ENCODE measurements at places on chromosomes 4 and X.

DNA sequence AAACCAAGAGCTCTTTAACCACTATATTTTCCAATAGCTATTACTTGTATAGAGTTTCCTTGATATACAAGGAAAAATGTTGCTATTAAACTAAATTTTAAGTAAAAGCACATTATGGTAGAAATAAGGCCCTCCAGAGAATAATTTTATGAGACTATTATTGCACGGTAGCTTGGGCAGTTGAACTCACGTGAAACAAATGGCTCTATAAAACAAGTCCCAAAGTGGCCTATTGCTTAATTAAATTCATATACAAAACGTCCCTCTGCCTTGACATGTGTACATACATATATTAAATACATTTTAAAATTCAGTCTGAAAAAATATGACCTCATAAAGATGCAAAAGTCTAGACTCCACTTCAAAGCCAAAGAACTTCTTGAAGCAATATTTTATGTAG lies 582.2 kb downstream of the CENPC start:
- DNase-seq: no peak

DNA sequence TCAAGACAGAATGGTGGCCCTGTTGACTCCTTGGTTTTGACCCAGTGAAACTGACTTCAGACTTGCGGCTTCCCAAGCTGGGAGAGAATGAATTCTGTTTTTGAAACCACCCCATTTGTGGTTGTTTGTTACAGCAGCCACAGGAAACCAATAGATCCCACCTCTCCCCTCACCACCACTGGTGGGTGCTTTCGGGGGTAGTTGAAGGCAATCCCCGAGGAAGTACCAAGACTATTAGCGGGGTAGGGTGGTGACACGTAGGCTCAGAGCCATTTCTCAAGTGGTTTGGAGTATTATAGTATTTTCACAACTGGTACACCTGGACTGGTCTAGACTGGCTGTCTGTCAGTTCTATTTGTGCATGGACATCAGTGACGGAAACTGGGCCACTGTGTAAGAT lies 189.1 kb upstream of the RBPJ start:
- DNase-seq: no peak

DNA sequence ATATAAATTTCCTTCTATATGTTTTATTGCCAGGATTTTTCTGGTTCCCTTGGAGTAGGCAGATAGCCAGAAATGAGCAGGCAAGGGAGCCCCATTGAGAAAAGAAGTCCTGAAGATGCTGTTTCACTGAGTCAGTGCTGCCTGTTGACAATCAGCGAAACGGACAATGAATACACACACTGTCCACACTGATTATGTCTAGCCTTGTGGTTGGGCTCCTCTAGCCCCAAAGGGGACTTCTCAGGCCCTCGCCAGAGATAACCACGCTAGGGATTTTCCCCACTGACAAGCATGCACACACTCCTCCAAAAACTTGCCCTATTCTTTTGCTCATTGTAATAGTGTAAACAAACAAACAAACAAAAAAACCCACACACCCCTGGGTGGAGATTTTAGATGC lies 369.3 kb downstream of the DMD start:
- no peak for DNase-seq

DNA sequence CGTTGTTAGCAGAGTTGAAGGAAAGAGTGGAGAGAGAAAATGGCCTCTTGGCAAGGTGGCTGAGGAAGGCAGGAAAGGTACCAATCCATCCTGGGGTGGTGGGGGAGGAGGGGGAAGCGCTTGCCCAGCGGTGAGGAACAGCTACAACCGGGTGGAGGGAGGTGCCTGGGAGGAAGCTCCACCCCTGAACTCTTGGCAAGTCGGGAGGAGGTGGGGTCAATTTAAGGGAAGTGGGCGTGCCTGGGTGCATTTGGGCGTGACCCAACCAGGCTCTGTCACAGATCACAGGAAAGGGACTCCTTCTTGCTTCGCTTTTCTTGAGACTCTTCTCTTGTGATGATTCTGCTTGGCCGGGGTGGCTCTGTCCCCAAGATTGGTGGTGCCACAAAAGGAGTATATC lies 41.7 kb downstream of the BCORL1 start:
- DNase-seq: no peak

DNA sequence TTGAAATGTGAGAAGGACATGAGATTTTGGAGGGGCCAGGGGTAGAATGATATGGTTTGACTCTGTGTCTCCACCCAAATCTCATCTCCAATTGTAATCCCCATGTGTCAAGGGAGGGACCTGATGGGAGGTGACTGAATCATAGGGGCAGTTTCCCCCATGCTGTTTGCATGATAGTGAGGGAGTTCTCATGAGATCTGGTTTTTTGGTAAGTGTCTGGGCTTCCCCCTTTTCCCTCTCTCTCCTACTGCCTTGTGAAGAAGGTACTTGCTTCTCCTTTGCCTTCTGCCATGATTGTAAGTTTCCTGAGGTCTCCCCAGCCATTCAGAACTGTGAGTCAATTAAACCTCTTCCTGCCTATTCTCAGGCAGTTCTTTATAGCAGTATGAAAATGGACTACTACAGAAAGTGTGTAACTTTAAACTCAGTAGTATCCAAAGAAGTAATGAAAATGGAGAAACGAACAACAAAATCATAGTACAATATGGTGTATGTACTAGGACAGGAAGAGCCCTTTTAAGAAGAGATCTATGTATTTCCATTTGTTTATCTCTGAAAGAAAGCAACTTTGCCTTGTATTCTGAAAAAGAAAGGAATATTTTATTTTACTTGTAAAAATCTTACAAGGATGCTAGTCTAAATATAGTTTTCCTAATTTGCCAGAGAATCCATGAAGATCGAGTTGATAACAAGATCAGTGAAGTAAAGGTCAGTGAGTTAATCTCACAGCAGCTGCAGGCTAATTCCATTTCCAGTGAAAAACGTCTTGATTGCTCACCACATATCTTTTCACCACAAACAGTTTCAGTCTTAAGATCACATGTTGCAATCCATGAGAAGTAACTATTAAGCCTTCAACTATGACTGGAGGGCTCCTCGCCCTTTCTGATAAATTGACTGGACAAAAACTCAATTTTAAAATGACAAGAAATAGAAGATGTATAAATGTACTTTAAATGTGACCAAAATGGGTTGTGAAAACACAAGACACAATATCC lies 20.5 kb downstream of the PKD2 start:
- no peak for DNase-seq

- DNase-seq: no peak
Measured at GRCh38 chr4:2042204-2042946, 16.8 kb upstream of the NAT8L start.

DNA sequence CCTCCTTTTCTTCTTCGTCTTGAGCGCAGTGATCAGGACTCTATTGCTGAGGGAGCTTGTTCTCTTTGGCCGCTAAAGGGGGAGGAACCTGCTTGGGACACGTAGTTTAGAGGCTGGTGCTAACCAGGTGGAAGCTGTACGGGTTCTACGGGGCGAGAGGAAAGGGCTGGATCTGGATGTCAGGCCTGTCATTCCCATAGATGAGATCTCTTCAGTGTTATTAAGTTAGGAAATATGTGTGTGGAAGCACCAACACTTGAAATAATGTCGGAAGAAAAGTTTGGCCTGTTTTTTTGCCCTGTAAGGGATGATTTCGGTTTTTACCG lies 643 bp downstream of the SRP72 start:
- no peak for DNase-seq

DNA sequence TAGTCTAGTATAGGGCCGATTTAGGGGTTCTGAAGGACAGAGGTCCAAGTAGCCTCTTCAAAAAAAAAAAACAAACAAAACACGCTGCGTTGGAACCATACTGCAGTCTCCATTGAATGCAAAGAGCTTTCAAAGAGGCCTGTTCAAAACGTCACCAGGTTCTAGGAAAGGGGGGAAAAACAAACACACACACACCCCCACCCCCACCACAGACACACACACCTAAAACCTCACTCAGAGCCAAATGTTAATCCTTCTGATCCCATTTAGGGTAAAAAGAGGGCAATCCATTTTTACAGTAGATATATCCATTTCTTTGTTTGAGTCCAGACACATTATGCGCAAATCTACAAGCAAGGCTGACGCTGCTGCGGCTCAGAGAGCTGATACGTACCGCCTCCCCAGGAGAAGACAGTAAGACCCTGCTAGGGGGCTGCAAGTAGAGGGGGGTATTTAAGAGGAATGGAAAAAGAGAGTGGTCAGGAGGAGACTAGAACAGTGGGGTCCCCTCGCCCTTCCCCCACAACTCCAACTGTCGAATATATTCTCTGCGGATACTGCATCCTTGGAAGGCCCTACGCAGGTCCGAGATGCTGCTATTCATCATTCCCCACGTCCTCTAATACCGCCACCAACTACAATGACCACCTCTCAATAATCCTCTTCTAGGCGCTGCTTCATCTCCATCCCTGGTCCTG lies 1.3 kb downstream of the NKRF start:
- no peak for DNase-seq

DNA sequence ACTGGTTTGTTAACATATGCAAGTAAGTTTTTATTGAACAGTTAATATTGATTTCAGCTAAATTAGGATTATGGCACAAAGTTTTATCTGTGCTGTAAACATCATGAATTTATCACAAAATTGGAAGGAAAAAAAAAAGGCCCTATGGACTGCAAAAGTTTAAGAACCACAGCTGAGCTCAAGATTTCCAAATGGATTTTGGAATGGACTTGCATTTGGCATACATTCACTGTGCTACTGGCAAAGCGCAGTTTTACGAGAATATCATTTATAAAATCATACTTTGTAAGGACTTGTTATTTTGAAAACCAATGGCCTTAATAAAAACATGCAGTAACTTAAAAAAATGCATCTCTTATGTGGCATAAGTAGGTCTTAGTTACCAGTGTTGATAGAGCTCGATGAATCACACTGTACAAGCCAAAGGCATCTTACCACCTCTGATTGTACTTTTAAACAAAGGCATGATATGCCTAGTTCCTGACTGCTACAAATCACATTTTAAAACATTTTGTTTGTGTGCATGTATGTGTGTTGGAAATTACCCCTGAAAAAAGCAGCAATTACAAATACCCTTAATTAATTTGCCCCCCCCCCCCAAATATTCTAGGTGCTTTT lies 58.6 kb downstream of the TAB3 start:
- no peak for DNase-seq

GRCh38 chrX:2552621-2553201 lies 51.9 kb upstream of the DHRSX start:
- DNase-seq: no peak

- DNase-seq: no peak
Measured at GRCh38 chr4:1069394-1069793, 44.0 kb downstream of the RNF212 start.

GRCh38 chrX:149830192-149830873 lies 48.6 kb downstream of the MAGEA9 start:
- no peak for DNase-seq

GRCh38 chr4:129929984-129930383 lies 834.0 kb downstream of the C4orf33 start:
- DNase-seq: no peak

DNA sequence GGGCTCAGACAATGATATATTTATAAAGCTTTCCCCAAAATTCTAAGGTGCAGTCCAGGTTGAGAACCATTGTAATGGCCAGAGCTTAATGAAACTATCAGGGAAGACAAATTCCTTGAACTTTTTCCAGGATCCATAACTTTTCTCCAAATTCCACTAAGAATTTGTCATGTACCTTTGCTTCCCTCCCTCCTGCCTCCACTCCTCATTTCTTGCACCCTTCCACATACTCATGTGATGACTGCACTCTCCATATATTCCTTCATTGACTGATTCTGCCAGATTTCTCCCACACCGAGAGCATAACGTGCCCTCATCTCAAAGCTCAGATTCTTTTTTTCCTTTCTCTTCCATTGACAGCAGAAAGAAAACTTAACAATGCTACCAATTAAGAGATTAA lies 20.9 kb upstream of the AMELX start:
- DNase-seq: no peak

- DNase-seq: no peak
Measured at GRCh38 chrX:132592880-132593279, 104.0 kb upstream of the MBNL3 start.

GRCh38 chrX:45381366-45381765 lies 180.7 kb upstream of the DIPK2B start:
- no peak for DNase-seq

GRCh38 chrX:15334561-15334960 lies 762 bp downstream of the PIGA start:
- no peak for DNase-seq

DNA sequence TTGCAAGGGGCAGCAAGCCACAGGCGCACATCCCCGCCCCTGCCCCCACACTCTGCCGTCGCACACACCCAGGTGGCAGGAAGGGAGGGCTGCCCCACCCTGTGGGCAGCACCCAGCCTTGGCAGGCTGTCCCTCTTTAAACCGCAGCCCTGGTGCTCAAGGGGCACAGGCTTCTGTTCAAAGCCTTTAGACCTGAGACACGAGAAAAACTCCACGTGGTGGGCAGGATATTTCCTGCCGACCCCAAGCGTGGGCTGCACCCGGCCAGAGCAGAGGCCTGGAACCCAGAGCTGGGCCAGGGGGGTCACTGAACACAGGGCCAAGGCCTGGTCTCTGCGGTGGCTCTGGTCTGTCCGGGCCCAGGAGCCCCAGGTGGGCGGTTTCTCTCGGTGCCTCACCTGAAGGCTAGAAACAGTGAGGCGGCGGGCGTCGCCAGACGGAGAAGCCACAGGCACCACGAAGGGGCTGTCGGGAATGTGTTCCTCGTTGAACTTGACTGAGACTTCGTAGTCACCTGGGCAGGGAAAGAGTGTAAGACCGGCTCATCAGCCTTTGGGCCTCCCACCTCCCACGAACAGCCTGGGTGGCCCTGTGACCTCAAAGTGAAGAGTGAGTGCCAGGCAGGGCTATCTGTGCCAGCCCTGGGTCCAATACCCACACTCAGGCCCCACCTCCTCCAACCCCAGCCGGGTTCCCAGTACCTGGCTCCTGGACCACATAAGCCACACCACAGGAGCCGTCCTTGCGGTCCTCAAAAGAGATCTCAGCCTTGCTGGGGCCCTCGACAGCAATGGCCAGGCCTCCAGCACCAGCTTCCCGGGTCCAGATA lies 23.0 kb downstream of the FLNA start:
- no peak for DNase-seq

GRCh38 chr4:166481055-166481454 lies 608.0 kb downstream of the TLL1 start:
- no peak for DNase-seq

DNA sequence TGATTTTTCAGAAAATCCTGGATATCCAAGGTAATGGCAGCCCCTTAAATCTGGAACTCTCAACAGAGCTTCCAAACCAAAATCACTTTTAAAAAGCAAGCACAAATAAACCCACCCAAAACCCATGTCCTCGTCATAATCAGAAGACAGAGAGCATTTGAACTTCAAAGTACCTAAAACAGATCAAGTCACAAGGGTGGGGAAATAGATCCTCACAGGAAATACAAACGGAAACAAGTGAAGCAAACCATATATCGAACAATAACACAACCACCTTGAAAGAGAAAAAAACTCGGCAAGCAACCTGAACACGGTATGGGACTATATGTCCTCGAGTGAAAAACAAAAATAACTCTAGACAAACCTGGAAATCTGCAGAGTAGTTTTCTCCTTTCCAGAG lies 15.9 kb upstream of the CCNQ start:
- DNase-seq: no peak

GRCh38 chr4:78213218-78213617 lies 156.1 kb downstream of the FRAS1 start:
- DNase-seq: no peak

Measured in NCI-H1930 (cell line).